ENCODE measurements at places on chromosomes 3 and 15.
A peak's percentile ranks its signal among the peaks of the same experiment; 100 is the strongest.

GRCh38 chr15:38972831-38973230, 408.2 kb upstream of the RASGRP1 start:
- no peaks in the 10 kb centered on the region for H3K36me3 ChIP-seq
- H3K27ac ChIP-seq, result no peak overlapping the region
- DNase-seq, result peak; percentile 24
- no peaks in the 10 kb centered on the region for H3K4me1 ChIP-seq
- no peak overlapping the region for H3K4me3 ChIP-seq

DNA sequence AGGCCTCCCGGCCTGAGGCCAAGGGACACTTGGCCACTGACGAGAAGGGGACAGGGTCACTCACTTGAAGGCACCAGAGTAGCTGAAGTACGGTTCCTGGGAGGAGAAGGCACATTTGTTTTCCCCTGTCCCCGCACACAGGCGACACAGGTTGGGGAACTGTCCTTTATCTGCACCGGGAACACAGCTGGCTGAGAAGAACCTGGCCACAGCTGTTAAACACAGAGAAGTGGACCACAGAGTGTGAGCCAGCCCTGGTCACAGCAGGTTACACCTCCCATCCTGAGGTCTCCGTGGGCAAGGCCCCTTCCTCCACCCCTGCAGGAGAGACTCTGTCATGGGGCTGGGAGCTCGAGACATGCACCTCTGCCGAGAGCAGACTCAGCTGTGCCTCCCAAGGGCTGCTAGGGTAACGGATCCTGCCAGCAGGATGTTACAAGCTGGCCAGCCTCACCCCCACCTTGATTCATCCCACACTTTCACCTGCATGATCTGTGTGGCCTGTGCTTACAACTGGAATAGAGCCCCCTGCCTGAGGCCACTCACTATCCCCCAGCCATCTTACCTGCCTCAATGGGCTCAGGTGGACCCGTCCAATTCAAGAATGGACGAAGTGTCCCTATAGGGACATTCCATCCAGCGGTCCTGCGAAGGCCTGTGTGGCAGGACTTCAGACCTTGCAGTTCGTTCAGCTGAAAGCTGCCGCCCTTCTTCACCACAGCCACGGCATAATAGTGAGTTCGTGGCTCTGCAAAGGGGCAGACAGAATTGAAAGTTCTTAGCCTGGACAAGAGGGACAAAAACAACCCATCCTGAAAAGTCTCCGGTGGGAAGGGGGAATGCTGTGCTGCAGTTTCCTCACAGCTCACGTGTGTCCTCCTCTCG, 9.2 kb downstream of the LTF start:
- no peaks in the 10 kb centered on the region for H3K27me3 ChIP-seq
- DNase-seq, result no peak
- peaks cover under 1% of the 10 kb centered on the region for H3K4me1 ChIP-seq
- H3K27ac ChIP-seq, result no peak overlapping the region
- no peak overlapping the region for H3K4me3 ChIP-seq

DNA sequence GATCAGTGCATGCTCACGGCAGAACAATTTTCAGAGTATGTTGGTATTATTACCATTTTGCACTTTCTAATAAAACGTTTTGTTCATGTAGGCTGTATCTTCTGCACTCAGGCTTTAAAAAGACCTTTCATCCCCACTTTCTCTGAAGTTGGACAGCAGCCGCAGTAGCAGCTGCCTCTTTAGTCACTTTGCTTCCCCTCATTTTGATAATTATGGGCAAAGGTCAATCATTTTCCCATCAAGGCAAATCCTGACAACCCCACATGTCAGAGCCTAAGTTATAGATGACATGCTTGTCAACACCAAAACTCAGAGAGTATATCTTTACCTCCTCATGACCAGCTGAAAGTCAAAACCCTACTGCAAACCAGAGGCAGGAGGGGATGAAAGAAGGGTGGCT, 99.7 kb downstream of the ROBO2 start:
- no peaks in the 10 kb centered on the region for H3K27me3 ChIP-seq
- H3K27ac ChIP-seq, result no peak overlapping the region
- no peaks in the 10 kb centered on the region for H3K4me1 ChIP-seq
- H3K4me3 ChIP-seq, result no peak overlapping the region
- no peak for DNase-seq

GRCh38 chr3:60190073-60190472, 1061.2 kb downstream of the FHIT start:
- no peaks in the 10 kb centered on the region for H3K36me3 ChIP-seq
- no peak overlapping the region for H3K4me3 ChIP-seq
- DNase-seq, result no peak
- no peaks in the 10 kb centered on the region for H3K4me1 ChIP-seq

GRCh38 chr3:190626951-190627620, 113.2 kb downstream of the IL1RAP start:
- no peaks in the 10 kb centered on the region for H3K36me3 ChIP-seq
- no peak overlapping the region for H3K4me3 ChIP-seq

GRCh38 chr3:52554026-52554755, 17.8 kb downstream of the UQCC5 start:
- peak overlapping the region; percentile 2 for H3K27ac ChIP-seq
- peak; percentile 71 for DNase-seq
- H3K27me3 ChIP-seq, result no peaks in the 10 kb centered on the region
- H3K4me1 ChIP-seq, result peaks cover 3% of the 10 kb centered on the region
- no peak overlapping the region for H3K4me3 ChIP-seq

GRCh38 chr3:32278714-32279113, 40.2 kb downstream of the CMTM8 start:
- H3K4me3 ChIP-seq, result no peak overlapping the region
- DNase-seq, result peak; percentile 82
- H3K4me1 ChIP-seq, result peaks cover 6% of the 10 kb centered on the region
- no peaks in the 10 kb centered on the region for H3K36me3 ChIP-seq
- no peaks in the 10 kb centered on the region for H3K27me3 ChIP-seq

GRCh38 chr15:100021653-100022052, 288.4 kb upstream of the LYSMD4 start:
- peaks cover 11% of the 10 kb centered on the region for H3K4me1 ChIP-seq
- no peak overlapping the region for H3K27ac ChIP-seq
- no peak for DNase-seq
- H3K36me3 ChIP-seq, result no peaks in the 10 kb centered on the region
- H3K4me3 ChIP-seq, result no peak overlapping the region

DNA sequence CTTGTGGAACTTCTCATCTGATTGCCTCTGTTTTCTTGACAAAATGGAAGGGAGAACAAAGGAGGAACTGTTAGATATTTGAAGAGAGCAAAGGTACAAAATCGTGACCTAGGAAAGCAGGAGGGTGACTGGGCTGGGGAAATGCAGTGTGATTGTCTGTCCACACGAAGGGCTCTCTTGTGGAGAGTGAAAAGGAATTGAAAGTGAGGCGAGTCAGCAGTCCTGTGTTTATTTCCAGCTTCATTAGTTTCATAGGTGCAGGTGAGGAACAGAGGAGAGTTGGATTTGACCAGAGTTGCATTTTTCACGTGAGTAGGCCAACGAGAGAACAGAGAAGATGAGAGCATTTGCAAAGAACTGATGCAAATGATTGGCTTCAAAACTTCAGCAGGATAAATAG, 336.4 kb upstream of the SATB1 start:
- no peaks in the 10 kb centered on the region for H3K27me3 ChIP-seq
- H3K27ac ChIP-seq, result no peak overlapping the region
- H3K4me1 ChIP-seq, result no peaks in the 10 kb centered on the region
- H3K36me3 ChIP-seq, result no peaks in the 10 kb centered on the region

- H3K4me3 ChIP-seq, result no peak overlapping the region
- H3K4me1 ChIP-seq, result no peaks in the 10 kb centered on the region
- H3K27ac ChIP-seq, result no peak overlapping the region
- H3K27me3 ChIP-seq, result no peaks in the 10 kb centered on the region
- H3K36me3 ChIP-seq, result no peaks in the 10 kb centered on the region
- DNase-seq, result no peak
These were observed 345.3 kb downstream of the TIGIT start for GRCh38 chr3:114639171-114639570.

DNA sequence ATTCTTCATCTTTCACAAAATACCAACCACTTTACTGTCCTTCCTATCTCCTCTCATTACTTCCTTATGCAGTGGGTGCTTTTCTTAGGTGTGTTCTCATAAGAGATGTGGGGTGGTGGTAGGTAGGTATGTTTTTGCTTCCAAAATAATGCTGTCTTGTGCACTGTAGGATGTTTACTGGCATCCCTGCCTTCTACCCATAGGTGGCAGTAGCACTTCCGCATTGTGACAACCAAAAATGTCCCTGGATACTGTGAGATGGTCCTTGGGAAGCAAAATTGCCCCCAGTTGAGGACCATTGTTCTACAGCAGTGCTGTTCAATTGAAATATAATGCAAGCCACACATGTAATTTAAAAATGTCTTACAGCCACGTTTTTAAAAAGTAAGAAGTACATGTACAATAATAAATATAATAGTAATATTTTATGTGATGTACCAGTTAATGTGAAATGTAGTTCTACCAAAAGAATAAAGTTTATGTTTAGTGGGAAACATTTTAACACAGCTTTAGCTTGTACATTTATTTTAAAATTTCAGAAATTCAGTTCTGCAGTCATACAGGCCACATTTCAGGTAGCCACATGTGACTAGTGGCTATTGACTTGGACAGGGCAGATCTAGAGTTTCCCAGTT, 75.2 kb downstream of the NEO1 start:
- no peak overlapping the region for H3K4me3 ChIP-seq
- H3K4me1 ChIP-seq, result no peaks in the 10 kb centered on the region
- no peak overlapping the region for H3K27ac ChIP-seq
- peak; percentile 10 for DNase-seq

DNA sequence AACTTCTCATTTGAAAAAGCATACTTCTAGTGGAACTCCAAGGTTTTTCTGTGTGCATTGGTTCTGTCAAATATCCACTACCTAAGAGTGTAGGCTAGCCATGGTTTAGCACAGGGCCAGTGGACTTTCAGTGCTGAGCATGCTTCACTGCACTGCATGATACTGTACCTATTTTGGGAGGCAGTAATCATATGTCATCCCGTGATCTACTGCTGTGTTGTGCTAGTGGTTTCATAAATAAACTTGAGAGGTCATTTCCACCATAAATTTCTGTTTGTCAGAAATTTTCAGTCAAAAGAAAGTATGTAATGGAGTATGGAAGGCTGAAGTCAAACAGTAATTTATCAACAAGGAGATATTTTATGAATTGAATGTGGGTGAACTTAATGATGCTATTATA, 203.6 kb downstream of the ROBO1 start:
- H3K4me1 ChIP-seq, result no peaks in the 10 kb centered on the region
- no peaks in the 10 kb centered on the region for H3K36me3 ChIP-seq
- H3K27me3 ChIP-seq, result no peaks in the 10 kb centered on the region
- no peak for DNase-seq

DNA sequence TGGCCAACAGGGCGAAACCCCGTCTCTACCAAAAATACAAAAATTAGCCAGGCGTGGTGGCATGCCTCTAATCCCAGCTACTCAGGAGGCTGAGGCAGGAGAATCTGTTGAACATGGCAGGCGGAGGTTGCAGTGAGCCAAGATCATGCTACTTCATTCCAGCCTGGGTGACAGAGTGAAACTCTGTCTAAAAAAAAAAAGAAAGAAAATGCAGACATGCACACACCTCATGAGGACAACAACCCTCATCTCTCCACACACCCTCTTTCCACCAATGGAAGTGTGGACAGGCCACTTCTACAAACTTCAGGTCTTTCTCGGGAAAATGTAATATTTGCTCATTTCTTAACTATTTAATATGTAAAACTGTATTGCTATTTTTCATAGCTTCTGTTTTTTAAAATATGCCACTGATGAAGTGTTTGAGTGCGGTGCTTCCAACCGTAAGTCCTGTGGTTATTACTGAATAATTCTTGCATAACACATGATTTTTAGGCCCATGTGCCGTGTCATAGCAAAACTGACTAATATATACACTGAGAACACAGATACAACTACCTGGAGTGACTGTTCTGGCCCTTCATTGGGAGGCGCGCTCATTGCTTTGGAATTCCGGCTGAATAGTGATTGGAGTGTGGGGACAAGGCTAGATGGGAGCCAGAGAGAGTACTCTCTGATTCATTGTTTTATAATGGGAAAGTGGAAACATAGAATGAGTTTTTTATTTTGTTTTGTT, 23.1 kb downstream of the LRRC31 start:
- no peak overlapping the region for H3K27ac ChIP-seq
- no peaks in the 10 kb centered on the region for H3K36me3 ChIP-seq
- DNase-seq, result no peak
